ENCODE measurements at places on chromosomes 11 and 22. TPM values are rescaled to one million over a fixed set of nuclear protein-coding genes. Genes with fewer than 3 reads are reported as not detected.

SAA4 gene
- not detected for polyA plus RNA-seq

DNA sequence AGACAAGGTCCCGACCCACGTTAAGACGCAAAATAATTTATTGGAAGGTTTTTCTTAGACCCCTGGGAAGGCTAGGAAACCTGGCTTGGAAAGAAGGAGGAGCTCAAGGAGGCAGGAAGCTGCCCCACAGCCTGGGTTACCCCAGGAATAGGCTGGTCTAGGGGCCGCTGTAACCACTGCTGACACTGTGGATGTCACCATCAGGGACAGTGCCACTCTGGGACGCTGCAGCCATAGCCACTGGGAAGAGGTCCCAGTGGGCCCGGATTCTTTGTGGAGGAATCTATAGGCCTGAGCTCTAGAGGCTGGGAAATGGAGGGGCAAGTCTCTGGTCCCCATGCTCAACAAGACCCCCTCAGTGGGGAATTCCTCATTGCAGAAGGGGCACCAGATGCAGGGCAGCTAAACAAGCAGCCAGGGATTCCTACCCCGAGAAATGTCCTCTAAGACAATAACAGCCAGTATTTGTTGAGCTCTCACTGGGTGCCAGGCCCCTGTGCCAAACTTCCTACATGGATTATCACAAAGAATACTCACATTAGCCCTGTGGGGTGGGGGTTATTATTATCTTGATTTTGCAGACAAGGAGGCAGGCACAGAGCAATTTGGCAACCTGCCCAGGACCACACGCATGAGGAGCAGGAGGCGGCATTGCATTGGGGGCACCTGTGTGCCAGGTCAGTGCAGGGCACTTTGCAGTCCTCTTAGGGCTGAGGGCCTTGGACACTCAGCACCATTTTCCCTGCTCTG, 19.5 kb upstream of the CHKA start:
- no peak for DNase-seq

- DNase-seq: no peak
Observed at GRCh38 chr22:17741866-17742526, 32.3 kb downstream of the BID start.

DNA sequence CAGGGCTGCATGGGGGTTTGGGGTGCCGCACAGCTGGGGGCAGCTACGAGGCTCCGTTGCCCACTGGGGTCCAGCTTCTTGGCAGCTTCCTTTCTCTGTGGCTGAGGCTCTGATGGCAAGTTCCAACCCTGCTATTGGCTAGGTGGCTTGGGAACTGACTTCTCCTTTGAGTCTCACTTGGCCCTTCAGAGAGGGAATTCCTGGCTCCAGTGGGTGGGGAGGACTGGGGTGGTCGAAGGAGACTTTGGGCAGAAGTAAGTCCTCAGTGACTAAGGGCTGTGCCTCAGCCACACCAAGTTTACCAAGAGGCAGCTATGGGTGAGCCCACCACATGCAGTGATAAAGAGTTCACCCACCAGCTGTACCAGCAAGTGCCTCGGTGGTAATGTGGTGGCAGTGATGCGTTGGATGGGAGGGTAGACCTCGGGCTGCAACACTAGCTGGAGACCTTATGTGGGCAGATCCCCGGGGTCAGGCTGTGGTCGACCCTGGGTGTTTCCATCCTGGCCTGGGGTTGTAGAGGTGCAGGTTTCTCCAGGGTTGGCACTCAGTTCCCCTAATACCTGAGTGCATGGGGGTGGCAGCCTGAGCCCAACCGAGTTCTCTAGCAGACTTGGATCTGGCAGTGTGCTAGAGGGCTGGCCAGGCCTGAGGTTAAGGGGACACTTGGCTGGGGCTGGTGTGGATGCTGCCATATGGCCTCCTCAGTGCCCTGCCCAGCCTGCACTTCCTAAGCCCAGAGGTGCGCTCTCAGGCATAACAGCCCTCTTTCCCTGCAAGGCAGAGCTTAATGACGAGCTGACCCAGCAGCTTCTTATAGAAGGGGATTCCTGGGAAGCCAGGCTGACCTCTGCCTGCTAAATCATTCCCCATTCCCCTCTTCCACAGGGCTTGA, 197.0 kb upstream of the CADM1 start:
- no peak for DNase-seq

- no peak for DNase-seq
Observed at GRCh38 chr11:36508743-36509142, 1.3 kb downstream of the TRAF6 start.

GRCh38 chr22:26753125-26753862, 95.9 kb downstream of the MIAT start:
- no peak for DNase-seq

DNA sequence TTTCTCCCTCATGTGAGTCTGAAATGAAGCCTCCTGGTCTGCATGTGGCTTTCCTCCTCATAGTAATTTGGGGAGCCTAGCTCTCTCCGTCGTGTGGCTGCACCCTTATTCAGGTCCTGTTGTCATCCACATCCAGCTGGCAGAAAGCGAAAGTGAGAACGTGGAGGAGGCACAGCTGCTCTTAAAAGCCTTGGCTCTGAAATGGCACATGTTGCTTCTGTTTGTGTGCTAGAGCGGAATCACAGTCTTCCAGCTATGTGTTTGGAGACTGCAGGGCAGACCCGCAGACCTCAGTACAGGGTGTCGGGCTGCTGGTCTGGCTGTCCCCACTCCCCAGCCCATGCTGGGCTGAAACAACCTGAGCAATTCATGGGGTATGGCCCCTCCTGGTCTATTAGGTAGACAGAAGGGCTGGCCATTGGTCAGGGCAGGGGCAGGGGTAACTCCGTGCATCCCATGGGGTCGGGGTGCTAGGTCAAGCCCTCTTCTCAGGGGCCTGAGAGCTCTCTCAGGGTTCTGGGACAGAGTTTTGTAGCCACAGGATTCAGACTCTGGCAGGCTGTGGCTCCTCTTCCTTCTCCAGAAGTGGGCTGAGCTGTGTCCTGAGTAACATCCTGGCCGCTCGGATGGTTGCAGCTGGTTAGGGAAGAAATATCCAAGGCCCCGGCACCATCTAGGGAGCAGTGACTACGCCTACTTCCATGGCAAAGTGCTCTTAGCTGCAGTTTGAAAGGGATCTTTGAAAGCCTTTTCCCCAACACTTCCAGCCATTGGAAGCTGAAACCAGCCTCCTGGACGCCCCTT, 50.6 kb downstream of the C11orf96 start:
- DNase-seq: no peak

All from renal cortex interstitium (tissue), 15 donors.